Right forelimb (tissue), 1 donor: ENCODE measurements at places on chromosomes 4 and X.

DNA sequence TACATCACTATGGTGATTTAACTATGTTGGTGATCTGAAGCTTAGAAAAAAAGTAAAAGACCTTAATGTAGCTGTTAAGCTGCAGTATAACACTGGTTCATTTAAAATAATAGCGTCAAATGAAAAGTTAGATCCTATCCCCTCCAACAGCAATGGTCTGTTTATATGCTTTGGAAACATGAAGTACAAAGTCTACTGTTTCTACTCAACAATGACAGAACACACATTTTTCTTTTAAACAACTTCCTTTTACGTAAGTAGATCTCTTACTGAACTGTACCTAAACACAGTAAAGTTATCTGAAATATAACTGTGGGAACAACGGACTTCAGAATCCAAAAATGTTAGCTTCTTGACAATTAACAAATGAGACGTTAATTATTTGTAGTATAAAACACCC, 35.3 kb downstream of the BOD1L1 start:
- no peak for DNase-seq

- DNase-seq, result peak; percentile 65
These were observed 4.6 kb upstream of the ZNF185 start for GRCh38 chrX:152892999-152893891.

DNA sequence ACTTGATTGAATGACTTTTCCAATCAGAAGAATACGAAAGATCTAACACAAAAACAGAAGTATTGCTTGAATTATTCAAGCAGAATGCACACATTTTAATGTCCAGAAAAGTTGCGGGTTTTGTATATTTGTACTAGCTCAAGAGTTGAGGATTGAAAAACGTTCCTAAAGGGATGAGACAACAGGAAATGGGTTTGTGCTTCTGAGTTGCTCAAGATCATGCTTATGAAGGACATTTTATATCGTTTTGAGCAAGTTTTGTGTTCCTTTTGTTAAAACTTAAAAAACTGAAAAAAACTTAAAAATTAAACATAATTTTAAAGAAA, 353 bp upstream of the SMIM10 start:
- no peak for DNase-seq

DNA sequence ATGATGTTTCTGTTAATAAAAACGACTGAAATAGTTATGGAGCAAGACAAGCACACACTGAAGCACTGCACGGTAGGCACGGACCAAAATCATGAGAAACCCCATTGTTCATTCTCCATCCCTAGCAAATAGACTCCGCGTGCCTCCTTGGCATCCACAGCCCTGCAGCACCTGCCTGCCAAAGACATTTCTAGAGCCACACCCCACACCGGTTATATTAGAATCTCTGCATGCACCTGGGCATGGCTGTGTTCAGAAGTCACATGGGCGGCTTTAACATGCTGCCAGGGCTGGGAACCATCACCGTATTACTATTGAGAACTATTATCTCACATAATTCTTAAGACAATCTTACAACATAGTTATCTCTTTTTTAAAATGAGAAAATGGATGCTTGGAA, 5.9 kb downstream of the PDLIM3 start:
- DNase-seq, result no peak

- no peak for DNase-seq
These were observed 24.9 kb downstream of the CLDN34 start for GRCh38 chrX:9992061-9992460.

- no peak for DNase-seq
These were observed 21.8 kb downstream of the ANK2 start for GRCh38 chr4:113071274-113071673.

GRCh38 chr4:182231080-182231479, 12.1 kb upstream of the TENM3 start:
- DNase-seq, result no peak

DNA sequence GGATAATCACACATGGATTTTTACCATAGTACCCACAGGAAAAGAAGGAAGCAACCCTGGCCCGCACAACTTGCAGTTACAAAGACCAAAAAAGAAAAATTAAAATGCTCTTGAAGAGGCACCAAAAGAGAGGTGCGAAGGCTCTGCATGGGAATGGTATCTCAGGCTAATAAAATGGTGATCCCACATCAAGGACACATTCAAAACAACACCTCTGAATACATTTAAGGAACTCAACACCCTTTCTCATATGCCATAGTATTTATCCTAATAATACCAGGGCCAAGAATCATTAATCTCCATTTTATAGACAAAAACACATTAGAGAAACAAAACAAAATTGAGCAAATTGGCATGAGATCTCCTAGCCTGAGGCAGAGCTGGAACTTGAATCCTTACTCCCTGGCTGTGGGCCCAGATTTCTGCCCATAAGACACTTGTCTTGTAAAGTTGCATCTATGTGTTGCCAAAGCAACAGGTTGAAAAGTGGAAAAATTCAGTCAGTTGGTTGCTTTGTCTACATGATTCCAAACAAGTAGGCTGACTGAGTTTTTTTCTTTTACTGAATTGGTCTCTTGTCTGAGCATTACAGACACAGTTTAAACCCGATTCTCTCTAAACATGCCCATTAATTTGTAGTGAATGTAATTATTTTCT, 33.5 kb downstream of the GUCY2F start:
- DNase-seq, result no peak

DNA sequence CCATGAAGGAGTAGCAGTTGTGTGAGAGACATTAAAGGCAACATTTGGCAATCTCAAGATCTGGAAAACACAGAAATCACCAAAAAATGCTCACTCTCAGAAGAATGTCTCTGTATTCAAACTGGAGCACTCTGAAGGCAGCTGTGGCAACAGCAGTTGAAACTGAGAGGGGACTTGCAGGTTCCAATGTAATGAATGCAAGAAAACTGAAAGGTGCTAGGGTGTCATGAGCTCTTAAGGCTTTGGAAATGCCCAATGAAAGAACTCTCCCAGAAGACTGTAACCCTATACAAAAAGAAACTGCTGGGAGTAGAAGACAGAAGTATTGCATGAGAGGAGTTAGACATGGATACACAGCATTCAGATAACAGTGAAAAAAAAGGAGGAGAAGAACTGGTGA, 118.2 kb upstream of the HTR2C start:
- DNase-seq, result no peak

- DNase-seq, result no peak
These were observed 395.5 kb upstream of the BOD1L1 start for GRCh38 chr4:14023036-14023435.
